ENCODE measurements at places on chromosomes 3 and 15.

GRCh38 chr15:39907216-39907615 is 12.8 kb downstream of the GPR176 start:
- no peak for DNase-seq

DNA sequence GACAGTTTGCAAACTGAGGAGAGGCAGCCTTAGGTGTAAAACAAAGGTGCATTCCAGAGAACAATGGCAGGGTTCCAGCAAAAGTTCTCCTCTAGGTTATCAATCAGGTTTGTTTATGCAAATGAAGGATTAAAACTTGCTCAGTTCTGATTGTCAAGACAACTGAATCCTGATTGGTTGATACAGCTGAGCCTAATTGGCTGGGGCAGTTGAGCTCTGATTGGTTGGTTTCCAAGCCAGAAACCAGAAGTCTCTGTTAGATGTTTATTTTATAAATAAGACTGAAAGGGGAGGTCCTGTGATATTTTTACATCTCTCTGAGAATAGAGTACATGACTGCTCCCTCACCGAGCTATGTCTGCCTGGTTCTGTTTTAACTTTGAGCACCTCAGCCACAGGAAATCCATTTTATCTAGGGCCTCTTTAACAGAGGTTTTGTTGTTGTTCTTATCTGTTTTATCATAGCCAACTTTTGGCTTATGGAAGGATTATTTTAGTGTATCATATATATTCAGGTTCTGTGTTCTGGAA is 37.8 kb downstream of the PPM1L start:
- DNase-seq = no peak

GRCh38 chr3:185215873-185216606 is 37.8 kb downstream of the EHHADH start:
- peak; percentile 67 for DNase-seq

GRCh38 chr3:24299246-24299805 is 195.3 kb downstream of the THRB start:
- no peak for DNase-seq

- no peak for DNase-seq
Measured at GRCh38 chr15:28033443-28033842, 65.7 kb downstream of the OCA2 start.

- DNase-seq = no peak
Measured at GRCh38 chr3:197833930-197834715, 43.1 kb downstream of the LRCH3 start.

GRCh38 chr3:11794927-11795326 is 51.8 kb downstream of the TAMM41 start:
- no peak for DNase-seq

DNA sequence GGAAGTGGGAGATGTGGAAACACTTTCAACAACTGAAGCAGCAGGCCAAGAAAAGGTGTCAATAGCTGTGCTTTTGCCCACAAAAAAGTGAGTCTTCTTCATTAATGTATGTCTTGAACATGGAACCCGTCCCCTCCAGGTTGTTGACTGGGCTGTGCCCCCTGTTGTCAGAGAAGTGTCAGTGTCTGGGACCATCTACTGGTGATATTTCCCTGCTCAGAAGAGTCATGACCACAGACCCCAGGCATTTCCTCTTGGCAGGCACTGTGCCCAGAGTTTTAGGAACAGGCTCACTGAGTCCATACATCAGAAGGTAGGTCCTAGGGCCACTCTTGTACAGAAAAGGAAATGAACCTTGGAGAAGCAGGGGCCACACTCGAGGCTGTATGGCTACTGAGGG is 54.8 kb upstream of the LARS2 start:
- no peak for DNase-seq

DNA sequence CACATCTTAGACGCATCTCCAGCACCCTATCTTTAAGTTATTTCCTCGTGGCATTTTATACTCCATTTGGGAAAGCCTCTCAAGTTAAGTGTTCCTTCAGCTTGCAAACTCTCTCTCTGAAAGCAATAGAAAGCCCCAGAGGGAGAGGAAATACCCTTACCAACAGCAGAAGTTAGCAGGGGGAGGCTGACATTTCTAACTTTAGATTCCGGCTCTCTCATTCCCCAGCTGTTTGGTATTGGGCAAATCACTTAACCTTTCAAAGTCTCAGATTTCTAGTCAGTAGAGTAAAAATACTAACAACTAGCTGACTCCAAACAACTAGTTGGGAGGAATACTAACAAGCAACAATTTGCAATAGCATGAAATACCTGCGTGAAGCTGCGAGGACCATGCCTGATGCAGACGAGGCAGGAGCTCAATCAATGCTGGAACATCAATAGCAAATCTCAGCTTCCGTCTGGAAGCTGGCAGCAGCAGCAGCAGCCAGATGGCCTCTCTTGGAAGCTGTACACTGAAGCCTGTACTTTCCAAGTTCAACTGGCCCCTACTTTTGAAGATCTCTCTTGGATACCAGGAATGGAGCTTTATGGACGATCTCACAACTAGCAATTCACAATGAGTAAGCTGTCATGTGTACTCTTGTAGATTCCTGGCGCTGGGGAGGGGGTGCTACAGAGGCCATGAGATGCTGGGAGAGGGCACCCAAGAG is 47.8 kb downstream of the THBS1 start:
- no peak for DNase-seq

- DNase-seq = peak; percentile 75
Measured at GRCh38 chr3:156445117-156446090, 109.5 kb downstream of the SSR3 start.

DNA sequence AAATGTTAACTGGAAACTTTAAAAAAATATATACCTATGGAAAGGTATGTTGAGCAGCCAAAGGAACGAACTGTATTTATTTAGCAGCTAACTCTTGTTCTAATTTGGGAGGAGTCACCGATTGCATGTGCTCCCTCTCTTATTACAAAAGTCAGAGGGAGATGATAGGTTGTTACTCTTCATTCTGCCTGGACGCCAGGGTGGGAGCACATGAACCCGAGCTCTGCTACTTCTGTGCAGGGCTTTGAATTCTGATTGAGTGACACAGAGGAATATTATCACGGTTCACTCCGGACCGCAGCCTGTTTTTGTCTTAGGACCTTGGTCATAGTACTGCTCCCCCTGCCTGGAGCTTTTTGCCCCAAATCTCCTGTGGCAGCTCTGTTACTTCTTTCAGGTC is 36.9 kb upstream of the LRIG1 start:
- no peak for DNase-seq

DNA sequence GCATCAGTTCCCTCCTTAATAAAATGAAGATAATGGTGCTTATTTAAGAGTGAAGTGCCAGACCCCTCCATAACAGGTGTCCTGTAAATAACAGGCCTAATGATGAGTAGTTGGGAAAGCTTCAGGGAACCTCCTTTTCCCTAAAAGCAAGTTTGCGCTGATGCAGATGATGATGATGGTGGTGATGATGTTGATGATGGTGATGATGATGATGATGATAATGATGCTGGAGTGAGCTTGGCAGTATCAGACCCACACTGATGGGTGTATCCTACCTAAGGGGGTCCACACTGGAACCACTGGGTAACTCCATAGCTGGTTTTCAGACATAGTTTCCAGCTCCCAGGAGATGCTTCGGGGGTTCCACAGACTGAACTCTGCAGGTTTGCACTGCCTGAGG is 24.4 kb downstream of the MTMR14 start:
- no peak for DNase-seq

- DNase-seq = no peak
Measured at GRCh38 chr3:127431066-127431465, 143.2 kb upstream of the PRR20G start.

DNA sequence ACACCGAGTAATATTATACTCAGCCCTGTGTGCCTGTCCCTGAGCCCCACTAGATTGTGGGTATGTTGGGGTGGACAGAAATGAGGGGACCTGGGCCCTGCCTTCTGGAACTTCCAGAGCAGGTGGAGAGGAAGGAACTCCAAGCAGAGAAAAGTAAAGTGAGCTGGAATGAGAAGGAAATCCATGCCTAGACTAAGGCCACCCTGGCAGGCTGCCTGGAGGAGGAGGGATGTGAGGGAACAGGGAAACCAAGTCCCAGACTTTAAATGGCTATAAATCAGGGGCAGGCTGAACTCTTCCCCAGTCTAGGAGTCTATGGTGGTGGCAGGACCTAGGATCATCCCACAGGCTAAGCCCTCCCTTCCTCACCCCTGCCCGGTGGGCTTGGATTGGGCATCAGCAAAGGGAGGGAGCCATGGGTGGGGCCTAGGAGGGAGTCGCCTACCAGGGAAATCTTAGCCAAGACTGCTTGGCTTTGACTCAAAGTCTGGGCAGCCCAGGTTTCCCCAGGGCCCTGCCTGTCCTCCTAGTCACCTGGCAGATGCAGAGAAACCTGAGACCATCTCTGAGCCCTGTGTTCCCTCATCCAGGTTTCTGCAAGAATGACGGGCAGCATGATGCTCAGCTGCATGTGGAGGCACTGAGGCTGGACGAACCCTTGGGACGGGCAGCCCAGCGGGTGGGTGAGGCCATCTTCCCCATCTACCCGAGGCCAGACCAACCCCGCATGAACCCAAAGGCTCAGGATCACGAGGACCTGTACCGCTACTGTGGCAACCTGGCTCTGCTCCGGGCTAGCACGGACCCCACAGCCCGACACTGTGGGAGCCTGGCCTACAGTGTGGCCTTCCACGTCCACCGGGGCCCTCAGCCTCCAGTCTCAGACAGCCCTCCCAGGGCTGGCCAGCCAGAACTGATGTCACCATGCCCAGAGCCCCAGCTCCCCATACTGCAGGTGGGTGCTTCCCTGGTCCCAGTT is 15.6 kb upstream of the STRA6 start:
- no peak for DNase-seq

GRCh38 chr3:72203105-72203504 is 418.2 kb upstream of the PROK2 start:
- DNase-seq = no peak

GRCh38 chr3:40456279-40456939 is 730 bp upstream of the RPL14 start:
- no peak for DNase-seq

DNA sequence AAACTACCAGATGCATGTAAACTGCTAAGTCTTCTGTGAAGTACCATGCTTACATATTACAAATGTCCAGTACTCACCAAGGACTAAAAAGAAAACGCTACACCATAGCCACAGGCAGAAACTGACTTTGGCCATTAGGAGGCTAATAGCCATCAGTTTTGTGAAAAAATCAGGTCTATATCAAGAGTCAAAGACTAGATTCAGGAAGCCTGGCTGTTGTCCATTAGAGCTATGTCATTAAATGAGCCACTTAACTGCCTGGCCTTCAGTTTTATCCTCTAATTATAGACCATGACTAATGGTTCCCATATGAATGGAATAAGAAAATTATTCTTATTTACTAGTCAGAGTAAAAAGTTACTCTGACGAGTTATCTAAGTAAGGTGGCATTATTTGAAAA is 144.1 kb downstream of the VPS13C start:
- DNase-seq = no peak

GRCh38 chr3:189567322-189567721 is 63.9 kb upstream of the TP63 start:
- no peak for DNase-seq

- DNase-seq = no peak
Measured at GRCh38 chr3:127421943-127422662, 134.3 kb upstream of the PRR20G start.

DNA sequence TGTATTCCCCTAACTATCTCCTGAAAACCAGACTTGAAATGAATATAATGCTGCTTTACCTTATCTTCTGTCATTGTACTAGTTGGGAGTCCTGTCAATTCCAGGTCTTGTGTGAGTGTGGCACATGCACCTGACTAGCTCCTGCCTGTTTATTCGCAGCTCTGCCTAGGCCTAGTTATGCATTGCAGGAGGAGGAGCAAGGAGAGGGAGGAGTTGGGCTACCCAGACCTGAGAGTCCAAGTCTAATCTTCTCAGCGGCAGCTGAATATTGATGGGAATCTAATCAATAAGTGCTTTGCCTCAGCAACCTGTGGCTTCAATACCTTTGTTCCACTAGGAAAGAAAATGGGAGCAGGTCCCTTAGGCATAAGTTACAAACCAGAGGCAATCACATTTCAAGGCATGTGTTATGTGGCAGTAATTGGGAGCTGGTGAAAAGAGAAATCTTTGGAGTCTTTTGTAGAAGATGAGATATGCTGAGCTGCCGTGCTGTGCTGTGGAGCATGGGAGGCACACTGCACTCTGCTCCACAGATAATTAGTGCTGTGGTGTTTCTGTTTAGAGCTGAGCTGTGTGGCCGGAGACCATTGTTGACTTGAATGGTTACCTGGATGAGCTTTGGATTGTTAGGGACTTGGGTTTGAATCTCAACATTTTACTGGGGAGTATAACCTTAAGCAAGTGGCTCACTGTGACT is at the start of gene SLC2A2:
SLC2A2 (minus strand) TSS at position 124 of the 697 bp plus-strand sequence; CDS start at position 74, 50 bp downstream.
- DNase-seq = no peak

DNA sequence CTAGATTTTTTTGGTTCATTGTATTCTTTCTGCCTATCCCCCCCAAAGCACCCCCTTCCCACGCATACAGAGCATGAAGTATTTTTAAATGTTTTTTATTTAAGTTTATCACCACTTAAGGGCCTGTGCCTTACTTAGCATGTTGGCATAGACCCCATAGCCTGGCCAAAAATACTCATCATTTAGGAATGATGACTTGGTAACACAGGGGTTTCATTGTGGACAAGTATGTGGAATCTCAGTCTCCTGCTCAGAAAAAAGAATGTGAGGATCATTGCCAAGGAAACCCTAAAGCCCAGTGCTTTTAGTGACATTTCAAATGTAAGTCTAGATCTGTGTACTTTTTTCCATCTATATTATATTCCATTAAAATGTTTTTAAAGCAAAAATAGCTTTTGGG is 146.3 kb downstream of the ALCAM start:
- DNase-seq = no peak

DNA sequence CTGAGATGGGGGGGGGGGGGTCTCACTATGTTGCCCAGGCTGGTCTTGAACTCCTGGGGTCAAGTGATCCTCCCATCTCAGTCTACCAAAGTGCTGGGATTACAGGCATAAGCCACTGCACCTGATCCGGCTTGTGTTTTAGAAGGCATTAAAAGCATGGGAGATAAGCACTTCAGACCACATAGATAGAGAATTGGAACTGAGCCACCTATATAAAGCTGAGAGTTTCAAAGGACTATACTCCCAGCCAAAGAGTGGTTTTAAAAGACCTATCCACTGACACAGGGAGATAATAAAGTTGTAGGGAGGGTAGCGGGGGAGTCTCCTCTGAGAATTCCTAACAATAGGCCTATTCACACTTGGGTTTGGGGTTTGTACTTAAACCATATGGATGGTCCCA is 34.8 kb downstream of the DENND4A start:
- DNase-seq = no peak

GRCh38 chr3:134406331-134407238 is 32.3 kb upstream of the AMOTL2 start:
- DNase-seq = no peak

GRCh38 chr3:140627756-140628155 is 50.1 kb upstream of the TRIM42 start:
- no peak for DNase-seq

- DNase-seq = no peak
Measured at GRCh38 chr15:40746916-40747418, 8.1 kb downstream of the RMDN3 start.

Data from MM.1S (cell line).